ENCODE measurements at places on chromosomes 3 and 15. TPM values are rescaled to one million over a fixed set of nuclear protein-coding genes. Genes with fewer than 3 reads are reported as not detected.

GRCh38 chr3:116939091-116939490 is 229.5 kb downstream of the TUSC7 start:
- no peak for DNase-seq

CASR gene
- not detected for total RNA-seq

C2CD4A gene
- total RNA-seq, result 0.05 TPM

GRCh38 chr15:48905216-48905615 is 27.3 kb downstream of the EID1 start:
- DNase-seq, result no peak

- DNase-seq, result no peak
Measured at GRCh38 chr3:122107171-122107570, 52.0 kb downstream of the CD86 start.

DNA sequence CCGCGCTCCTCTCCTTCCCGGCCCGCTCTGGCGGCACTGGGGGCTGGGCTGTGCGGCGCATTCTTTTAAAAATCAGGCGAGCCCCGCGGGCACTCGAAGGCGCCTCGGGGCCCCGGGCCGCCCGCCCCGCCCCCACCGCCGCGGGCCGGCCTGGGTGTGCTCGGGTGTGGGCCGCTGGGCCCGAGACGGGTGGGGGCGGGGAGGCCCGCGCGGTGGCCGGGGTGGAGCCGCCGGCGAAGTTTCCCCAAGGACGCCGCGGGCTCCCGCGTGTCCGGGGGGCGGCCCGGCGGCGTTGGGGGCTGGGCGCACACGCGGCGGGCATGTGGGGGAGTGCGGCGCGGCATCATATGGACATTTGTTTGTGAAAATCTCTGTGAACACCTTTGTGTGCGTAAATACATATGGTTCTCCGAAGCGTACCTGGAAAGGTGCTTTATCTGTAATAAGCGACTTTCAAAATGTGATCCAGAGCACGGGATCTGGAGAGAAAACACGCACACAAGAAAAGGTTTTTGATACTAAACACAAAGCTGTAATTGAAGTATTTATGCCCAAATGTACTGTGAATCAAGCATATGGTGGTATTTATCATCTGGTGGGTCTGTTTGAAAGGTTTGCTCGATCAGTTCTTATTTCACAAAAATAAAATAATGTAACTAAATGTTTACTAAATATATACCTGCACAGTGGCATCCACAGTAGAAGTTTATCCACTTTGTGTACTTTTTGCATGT is 612 bp upstream of the TBL1XR1 start:
- no peak for DNase-seq

GOLGA6L9 gene
- 1.5 TPM for total RNA-seq

PTPRG gene
- 4.6 TPM for total RNA-seq

- DNase-seq, result no peak
Measured at GRCh38 chr3:8752832-8753231, 16.6 kb downstream of the OXTR start.

DNA sequence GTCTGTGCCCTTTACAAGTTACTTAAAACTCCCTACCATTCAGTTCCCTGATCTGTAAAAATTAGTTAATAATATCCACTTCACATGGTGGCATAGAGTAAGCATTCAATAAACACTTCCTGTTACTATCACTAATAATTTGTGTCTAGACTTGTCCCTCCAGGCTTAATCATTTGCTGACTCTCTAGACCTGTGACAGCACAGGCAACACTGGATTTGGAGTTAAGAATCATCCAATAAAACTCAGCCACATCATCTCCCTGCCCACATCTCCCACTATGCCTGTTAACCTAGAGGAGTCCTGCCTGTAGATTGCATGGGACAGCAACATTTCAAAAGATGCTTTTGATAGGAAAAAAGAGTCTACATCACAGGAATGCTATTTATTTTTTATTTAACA is 564.6 kb downstream of the MFSD1 start:
- DNase-seq, result no peak

Data from activated CD4-positive, alpha-beta T cell treated with anti-CD3 and anti-CD28 coated beads, Interleukin-2, amount 10 ng/mL, durations not matched to agents 24 days and 14 days (primary cell).